ACHN (cell line): ENCODE measurements at places on chromosomes 12 and 14.

DNA sequence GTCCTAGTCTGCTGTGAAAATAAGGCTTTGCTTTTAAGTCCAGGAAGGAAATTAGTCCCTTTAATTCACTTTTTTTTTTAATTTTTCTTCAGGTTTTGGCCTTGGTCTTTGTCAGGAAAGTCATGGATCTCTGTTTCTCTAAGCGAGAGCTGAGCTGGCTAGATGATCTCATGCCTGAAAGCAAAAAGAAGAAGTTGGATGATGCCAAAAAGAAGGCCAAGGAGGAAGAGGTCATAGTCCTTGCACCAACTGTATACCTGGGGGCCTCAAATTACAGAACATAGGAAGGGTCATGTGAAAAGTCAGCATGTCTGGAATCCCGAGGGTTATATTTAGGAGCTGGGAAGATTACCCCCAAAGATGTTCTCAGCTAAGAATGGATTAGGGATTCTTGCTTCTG, 72.3 kb downstream of the SLC4A8 start:
- DNase-seq, result no peak

DNA sequence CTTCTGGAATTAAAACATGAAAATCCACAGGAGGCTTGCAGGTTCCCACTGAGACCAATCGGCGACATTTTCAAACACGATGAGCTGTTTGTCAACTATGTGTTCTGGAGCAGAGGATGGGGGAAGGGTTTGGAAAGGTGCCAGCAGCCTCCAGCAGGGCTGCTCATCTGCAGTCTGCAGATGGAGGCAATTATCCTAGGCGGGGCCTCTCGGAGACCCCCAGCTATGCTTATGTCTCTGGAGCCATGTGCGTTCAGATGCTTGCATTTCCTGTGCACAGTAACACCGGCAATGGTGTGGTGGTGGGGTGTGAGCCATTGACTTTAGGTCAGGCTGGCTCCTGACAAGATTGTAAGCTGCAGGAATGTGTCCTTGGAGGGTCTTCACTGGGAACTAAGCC, 51.7 kb downstream of the RPH3A start:
- DNase-seq, result no peak

- no peak for DNase-seq
Observed at GRCh38 chr14:64848239-64848638, 31.5 kb downstream of the SPTB start.

DNA sequence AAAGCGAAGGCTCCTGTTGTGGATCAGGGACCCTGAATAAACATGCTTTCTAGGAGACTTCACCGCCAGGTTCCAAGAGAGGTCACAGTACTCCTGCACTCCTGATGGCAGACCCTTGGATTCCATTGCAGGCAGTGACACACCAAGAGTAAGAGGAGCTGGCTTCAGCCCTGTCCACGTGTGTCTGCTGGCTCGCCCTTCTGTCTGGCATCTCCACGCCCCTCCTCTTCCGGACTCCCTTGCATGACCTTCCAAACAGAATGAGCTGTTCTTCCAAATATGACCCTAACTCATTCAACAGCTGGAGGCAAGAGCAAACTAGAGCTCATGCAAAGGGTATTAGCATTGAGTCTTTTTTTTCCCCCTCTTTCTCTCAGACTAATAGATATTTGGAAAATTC, 233.0 kb upstream of the PLEKHG7 start:
- no peak for DNase-seq

DNA sequence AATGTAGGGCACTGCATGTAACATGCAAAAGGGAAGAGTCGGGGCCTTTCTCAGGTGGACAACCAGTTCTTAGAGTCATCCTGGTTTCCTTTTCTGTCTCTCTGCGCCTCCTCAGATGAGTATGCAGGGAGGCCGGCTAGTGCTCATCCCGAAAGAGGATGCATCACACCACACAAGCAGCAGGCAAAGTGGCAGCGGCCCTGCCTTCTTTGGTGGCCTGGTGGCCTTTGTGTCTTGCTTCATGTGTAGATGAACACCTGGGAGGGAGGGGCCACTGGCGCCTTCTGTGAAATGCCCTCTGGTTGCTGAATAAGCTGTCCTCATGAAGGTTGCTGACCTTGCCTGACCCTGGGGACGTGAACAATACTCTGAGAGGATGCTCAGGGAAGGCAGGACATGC, 18.0 kb downstream of the SLC24A4 start:
- DNase-seq, result no peak

GRCh38 chr14:104794099-104794498, 1.4 kb downstream of the AKT1 start:
- DNase-seq, result peak; percentile 12

GRCh38 chr12:75641031-75641780, 129.8 kb upstream of the KRR1 start:
- peak; percentile 67 for DNase-seq
